Activated CD4-positive, alpha-beta memory T cell treated with anti-CD3 and anti-CD28 coated beads, Interleukin-2, amount 10 ng/mL, durations not matched to agents 7 days and 5 days (primary cell): ENCODE measurements at places on chromosomes 12 and 14. TPM values are rescaled to one million over a fixed set of nuclear protein-coding genes. Genes with fewer than 3 reads are reported as not detected.

The GALNT6 gene
- 17.8 TPM for total RNA-seq

- DNase-seq, result no peak
- peaks cover 25% of the 10 kb centered on the region for H3K4me1 ChIP-seq
- H3K27ac ChIP-seq, result no peak overlapping the region
- H3K27me3 ChIP-seq, result no peaks in the 10 kb centered on the region
Measured at GRCh38 chr12:118361092-118361404, 11.7 kb downstream of the TAOK3 start.

The INHBC gene
- not detected for total RNA-seq

The PRR4 gene
- total RNA-seq, result 0.68 TPM

GRCh38 chr12:84803661-84804060 lies 108.9 kb downstream of the SLC6A15 start:
- H3K36me3 ChIP-seq, result no peaks in the 10 kb centered on the region
- no peak overlapping the region for H3K27ac ChIP-seq
- no peak overlapping the region for H3K4me3 ChIP-seq
- DNase-seq, result no peak

GRCh38 chr12:16150276-16150675 lies 127.2 kb downstream of the SLC15A5 start:
- no peaks in the 10 kb centered on the region for H3K4me1 ChIP-seq
- H3K4me3 ChIP-seq, result no peak overlapping the region
- no peaks in the 10 kb centered on the region for H3K27me3 ChIP-seq
- H3K27ac ChIP-seq, result no peak overlapping the region

- DNase-seq, result peak; percentile 48
- peaks cover 41% of the 10 kb centered on the region for H3K36me3 ChIP-seq
- peaks cover 56% of the 10 kb centered on the region for H3K4me1 ChIP-seq
- H3K27me3 ChIP-seq, result no peaks in the 10 kb centered on the region
- H3K27ac ChIP-seq, result peak overlapping the region; percentile 96
Measured at GRCh38 chr12:89244536-89244935, 107.8 kb downstream of the DUSP6 start.

- H3K4me1 ChIP-seq, result peaks cover 35% of the 10 kb centered on the region
- DNase-seq, result peak; percentile 59
- peaks cover 27% of the 10 kb centered on the region for H3K36me3 ChIP-seq
- H3K4me3 ChIP-seq, result peak overlapping the region; percentile 79
- H3K27ac ChIP-seq, result peak overlapping the region; percentile 66
Measured at GRCh38 chr14:67674139-67674479, 323 bp downstream of the VTI1B start.

DNA sequence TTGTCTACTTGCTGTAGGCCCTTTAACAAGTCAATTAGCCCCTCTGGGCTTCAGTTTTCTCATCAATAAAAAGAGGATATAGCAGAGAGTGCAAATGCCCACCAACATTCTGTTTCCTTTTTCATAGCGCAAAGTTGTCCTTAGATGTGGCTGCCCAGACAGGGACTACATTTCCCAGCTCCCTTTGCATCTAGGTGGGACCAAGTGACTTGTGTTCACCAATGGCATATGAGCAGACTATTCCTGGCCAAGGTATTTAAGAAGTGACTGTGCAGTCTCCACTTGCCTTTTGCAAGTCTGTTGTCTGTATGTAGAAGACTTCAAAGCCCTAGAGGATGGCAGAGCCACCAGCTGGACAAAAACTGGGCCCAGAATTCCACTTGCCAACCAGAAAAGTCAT lies 59.7 kb downstream of the DAO start:
- no peak overlapping the region for H3K27ac ChIP-seq
- H3K27me3 ChIP-seq, result peaks cover 17% of the 10 kb centered on the region
- peaks cover 7% of the 10 kb centered on the region for H3K4me1 ChIP-seq

DNA sequence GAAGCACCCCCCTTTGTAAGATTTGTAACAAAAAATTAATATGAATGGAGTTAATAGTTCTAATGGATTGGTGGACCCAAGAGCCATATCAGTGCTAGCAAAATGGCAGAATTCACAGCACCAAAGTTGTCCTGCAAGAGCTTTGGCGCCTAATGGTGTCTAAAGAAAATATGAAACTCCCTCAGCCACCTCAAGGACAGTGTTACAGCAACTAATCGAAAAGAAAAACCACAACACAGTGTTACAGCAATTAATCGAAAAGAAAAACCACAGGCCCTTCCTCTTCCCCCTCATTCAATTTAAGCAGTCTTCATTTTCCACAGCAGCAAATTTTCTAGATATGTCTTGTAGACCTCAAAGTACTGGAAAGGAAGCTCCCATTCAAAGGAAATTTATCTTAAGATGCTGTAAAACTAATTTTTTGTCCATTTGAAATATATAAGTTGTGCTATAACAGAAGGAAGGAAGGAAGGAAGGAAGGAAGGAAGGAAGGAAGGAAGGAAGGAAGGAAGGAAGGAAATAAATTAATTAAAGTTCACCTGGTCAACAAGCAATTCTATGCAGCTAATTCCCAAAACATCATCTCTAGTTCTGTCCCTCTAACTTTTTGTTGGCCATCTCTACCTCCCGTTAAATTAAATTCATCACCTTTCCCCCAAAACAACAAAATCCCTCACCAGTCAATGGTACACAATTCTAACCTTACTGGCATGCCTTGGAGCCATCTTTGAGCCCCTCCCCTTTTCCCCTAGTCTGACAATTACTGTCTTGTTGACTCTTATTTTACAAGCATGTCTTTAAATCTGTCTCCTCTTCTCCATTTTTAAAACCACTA lies 17.4 kb downstream of the LRP6 start:
- no peak overlapping the region for H3K27ac ChIP-seq
- H3K4me1 ChIP-seq, result peaks cover 7% of the 10 kb centered on the region
- DNase-seq, result no peak

DNA sequence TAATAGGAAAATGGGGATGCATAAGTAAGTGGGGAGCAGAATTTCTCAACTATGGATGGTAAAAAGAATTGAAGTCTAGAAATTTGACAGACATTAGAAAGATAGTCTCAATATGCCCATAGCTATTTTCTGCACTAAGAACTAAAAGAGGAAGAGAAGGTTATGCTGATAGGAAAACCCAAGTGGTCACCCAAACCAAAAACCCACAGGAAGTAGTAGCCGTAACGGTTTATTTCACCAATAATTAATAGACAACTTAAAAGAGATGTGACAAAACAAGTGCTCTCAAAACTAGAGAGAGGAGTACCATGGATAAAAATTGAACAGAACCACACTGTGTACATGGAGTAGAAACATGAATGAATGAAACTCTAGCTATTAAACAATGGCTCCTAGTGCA lies 295.4 kb downstream of the FSCB start:
- no peak overlapping the region for H3K4me3 ChIP-seq
- no peak overlapping the region for H3K27ac ChIP-seq
- H3K27me3 ChIP-seq, result no peaks in the 10 kb centered on the region

GRCh38 chr14:95911456-95911855 lies 34.8 kb downstream of the TUNAR start:
- H3K27me3 ChIP-seq, result no peaks in the 10 kb centered on the region
- no peak for DNase-seq
- no peak overlapping the region for H3K4me3 ChIP-seq

GRCh38 chr14:68463705-68464374 lies 329.0 kb downstream of the ZFP36L1 start:
- peaks cover 8% of the 10 kb centered on the region for H3K4me1 ChIP-seq
- DNase-seq, result no peak

- peaks cover 51% of the 10 kb centered on the region for H3K4me1 ChIP-seq
- peak overlapping the region; percentile 83 for H3K4me3 ChIP-seq
- peak; percentile 53 for DNase-seq
- H3K27me3 ChIP-seq, result no peaks in the 10 kb centered on the region
- H3K27ac ChIP-seq, result peak overlapping the region; percentile 95
Measured at GRCh38 chr12:100141998-100142850, 450 bp downstream of the BLTP3B start.

GRCh38 chr14:25150934-25151790 lies 101.2 kb upstream of the STXBP6 start:
- H3K27ac ChIP-seq, result no peak overlapping the region
- no peak overlapping the region for H3K4me3 ChIP-seq
- H3K4me1 ChIP-seq, result no peaks in the 10 kb centered on the region
- no peak for DNase-seq
- H3K36me3 ChIP-seq, result no peaks in the 10 kb centered on the region
- H3K27me3 ChIP-seq, result peaks cover 3% of the 10 kb centered on the region

DNA sequence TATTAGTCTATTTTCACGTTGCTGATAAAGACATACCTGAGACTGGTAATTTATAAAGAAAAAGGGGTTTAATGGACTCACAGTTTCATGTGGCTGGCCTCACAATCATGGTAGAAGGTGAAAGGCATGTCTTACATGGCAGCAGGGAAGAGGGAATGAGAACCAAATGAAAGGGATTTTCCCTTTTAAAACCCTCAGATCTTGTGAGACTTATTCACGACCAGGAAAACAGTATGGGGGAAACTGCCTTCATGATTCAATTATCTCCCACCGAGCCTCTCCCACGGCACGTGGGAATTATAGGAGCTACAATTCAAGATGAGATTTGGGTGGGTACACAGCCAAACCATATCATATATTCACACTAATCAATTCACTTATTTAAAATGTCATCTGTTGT lies 41.4 kb downstream of the KTN1 start:
- H3K27ac ChIP-seq, result no peak overlapping the region
- no peaks in the 10 kb centered on the region for H3K27me3 ChIP-seq
- DNase-seq, result no peak

DNA sequence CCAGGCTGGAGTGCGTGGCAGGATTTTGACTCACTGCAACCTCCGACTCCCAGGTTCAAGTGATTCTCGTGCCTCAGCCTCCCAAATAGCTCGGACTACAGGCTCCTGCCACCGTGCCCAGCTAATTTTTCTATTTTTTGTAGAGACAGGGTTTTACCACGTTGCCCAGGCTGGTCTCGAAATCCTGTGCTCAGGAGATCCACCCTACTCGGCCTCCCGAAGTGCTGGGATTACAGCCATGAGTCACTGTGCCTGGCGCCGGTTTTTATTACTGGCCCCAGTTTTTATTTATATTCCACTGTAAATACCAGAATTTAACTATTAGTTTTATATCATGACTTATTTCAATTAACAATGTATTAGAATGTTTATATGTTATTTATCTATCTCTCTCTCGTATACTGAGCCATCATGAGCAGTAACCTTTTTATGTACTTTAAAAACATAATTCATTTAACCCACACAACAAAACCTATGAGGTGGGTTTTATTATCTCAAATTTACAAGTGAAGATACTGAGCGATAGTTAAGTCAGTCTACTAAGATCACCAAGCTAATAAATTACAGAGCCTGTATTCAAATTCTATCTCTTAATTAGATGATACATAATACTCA lies 47.8 kb downstream of the HECTD1 start:
- peaks cover 26% of the 10 kb centered on the region for H3K36me3 ChIP-seq
- H3K4me3 ChIP-seq, result no peak overlapping the region
- DNase-seq, result no peak

DNA sequence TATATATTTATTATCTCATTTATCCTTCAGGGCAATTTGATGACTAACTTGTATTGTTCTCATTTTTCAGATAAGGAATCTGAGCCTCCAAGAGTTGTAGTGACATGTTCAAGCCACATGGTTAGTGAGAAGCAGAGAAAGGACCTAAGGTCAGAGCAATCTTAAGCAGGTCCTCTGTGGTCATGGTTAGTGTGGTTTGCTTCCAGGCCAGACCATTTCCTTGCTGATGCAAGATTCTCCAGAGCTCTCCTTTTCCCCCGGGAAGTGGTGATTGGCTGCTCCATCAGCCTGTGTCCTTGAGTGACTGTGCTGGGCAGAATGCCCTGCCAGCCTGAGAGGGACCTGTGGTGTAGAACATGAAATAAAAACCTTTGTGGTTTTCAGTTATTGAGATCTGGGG lies 141.3 kb downstream of the KTN1 start:
- H3K27ac ChIP-seq, result no peak overlapping the region
- no peak overlapping the region for H3K4me3 ChIP-seq
- no peaks in the 10 kb centered on the region for H3K36me3 ChIP-seq
- no peak for DNase-seq
- H3K4me1 ChIP-seq, result no peaks in the 10 kb centered on the region
- no peaks in the 10 kb centered on the region for H3K27me3 ChIP-seq

- peaks cover 9% of the 10 kb centered on the region for H3K4me1 ChIP-seq
- DNase-seq, result peak; percentile 7
- no peak within 1 kb of the TSS for H3K4me3 ChIP-seq
- H3K36me3 ChIP-seq, result no peaks in the 10 kb centered on the region
Measured at GRCh38 chr12:52274521-52275120, at the start of gene KRT86. TSS of gene KRT86 (plus strand) at chr12:52274645. CDS start at chr12:52301917, 27,272 bp downstream.

The NFATC4 gene
- not detected for total RNA-seq

- no peak overlapping the region for H3K27ac ChIP-seq
- no peak for DNase-seq
- no peaks in the 10 kb centered on the region for H3K4me1 ChIP-seq
- no peaks in the 10 kb centered on the region for H3K27me3 ChIP-seq
Measured at GRCh38 chr14:103000291-103000921, 56.9 kb downstream of the CDC42BPB start.
